SIG-M5 (cell line): ENCODE measurements at places on chromosomes 7 and 10.

GRCh38 chr7:28830846-28831245 is 127.3 kb downstream of the TRIL start:
- no peak for DNase-seq

DNA sequence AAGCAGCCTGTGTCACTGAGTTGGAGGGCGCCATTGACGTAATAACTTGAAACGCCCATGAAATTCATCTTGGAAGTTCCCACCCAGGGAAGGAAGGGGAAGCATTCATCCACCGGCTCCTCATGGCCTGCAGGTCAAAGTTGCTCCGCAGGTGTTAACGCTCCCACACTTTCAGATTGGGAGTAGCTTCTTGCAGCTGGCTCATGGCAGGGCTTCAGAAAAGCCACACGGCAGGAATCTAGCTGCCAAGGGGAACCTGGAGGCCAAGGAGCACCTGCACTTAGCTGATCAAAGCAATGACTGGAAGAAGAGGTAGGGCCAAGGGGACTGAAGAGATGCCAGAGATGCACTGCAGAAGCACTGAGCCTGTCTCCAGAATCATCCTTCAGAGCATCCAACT is 203.2 kb downstream of the ARHGAP12 start:
- DNase-seq = no peak

DNA sequence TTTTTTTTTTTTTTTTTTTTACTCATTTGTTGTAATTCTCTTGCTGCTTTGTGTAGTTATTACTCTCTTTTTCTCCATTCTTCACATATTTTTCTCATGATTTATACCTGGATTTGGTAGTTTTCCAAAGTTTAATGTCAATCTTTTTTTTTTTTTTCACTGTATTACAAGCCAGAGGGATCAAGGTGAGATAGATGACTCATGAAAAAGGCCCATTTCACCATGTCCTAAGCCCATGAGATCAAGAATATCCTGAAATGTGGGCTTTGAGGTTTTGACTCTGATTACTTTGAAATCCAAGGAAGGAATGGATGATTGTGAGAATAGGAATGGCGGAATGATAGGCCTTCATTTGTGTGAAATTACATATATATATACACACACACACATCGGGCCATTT is 31.1 kb downstream of the TAX1BP1 start:
- DNase-seq = no peak

GRCh38 chr7:82382276-82382675 is 61.3 kb downstream of the CACNA2D1 start:
- DNase-seq = no peak

- DNase-seq = no peak
These were observed 4.4 kb upstream of the UBE2D1 start for GRCh38 chr10:58330431-58330830.

GRCh38 chr7:151133986-151134742 is 33.3 kb downstream of the GBX1 start:
- DNase-seq = no peak

GRCh38 chr10:132229834-132230556 is 43.2 kb downstream of the DPYSL4 start:
- DNase-seq = no peak

GRCh38 chr10:47359626-47360418 is 11.7 kb downstream of the RBP3 start:
- no peak for DNase-seq

- DNase-seq = no peak
These were observed 15.4 kb downstream of the STAM start for GRCh38 chr10:17659365-17659764.

- no peak for DNase-seq
These were observed 386.3 kb upstream of the SMIM30 start for GRCh38 chr7:113504691-113505090.

- DNase-seq = no peak
These were observed 574 bp downstream of the MYL10 start for GRCh38 chr7:101628522-101628921.
